K562 (cell line): ENCODE measurements at places on chromosomes 2 and 18. TPM values are rescaled to one million over a fixed set of nuclear protein-coding genes. Genes with fewer than 3 reads are reported as not detected.

TNFRSF11A gene
- 0.04 TPM in 2 replicates for total RNA-seq

DNA sequence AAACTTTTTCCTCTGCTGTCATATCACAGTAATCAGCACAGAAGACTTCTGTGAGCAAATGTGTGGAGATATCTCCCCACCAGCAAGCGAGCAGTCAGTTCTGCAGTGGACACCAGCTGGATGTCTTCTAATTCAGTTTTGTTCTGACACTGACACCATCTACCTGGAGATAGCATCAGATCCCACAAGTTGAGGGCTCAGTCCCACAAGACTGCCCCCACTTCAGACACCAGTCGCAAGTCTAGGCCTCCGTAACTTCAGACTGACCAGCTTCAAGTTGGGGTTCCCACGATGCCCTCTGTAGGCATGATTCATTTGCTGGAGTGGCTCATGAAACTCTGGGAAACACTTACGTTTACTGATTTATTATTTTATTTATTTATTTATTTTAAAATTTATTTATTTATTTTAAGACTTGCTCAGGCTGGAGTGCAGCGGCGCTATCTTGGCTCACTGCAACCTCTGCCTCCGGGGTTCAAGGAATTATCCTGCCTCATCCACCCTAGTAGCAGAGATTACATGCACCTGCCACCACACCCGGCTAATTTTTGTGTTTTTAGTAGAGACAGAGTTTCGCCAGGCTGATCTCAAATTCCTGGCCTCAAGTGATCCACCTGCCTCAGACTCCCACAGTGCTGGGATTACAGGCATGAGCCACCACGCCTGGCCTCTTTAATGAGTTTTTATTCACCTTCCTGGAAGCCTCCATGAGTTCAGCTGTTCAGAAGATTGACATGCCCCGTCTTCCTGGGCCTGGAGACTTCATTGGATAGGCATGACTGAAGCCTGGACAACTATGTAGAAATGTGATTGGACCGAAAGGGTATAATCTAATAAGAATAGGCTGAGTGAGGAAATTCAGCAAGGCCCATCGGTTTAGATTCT, 55.7 kb downstream of the PAPOLG start:
- no peak for DNase-seq
- peaks cover 10% of the 10 kb centered on the region for H3K27me3 ChIP-seq
- H3K4me1 ChIP-seq, result peaks cover 15% of the 10 kb centered on the region
- no peak overlapping the region for H3K4me3 ChIP-seq
- no peak overlapping the region for H3K27ac ChIP-seq

- H3K4me3 ChIP-seq, result no peak overlapping the region
- H3K36me3 ChIP-seq, result no peaks in the 10 kb centered on the region
- DNase-seq, result no peak
Measured at GRCh38 chr2:217790195-217790594, 212.6 kb downstream of the TNS1 start.

DNA sequence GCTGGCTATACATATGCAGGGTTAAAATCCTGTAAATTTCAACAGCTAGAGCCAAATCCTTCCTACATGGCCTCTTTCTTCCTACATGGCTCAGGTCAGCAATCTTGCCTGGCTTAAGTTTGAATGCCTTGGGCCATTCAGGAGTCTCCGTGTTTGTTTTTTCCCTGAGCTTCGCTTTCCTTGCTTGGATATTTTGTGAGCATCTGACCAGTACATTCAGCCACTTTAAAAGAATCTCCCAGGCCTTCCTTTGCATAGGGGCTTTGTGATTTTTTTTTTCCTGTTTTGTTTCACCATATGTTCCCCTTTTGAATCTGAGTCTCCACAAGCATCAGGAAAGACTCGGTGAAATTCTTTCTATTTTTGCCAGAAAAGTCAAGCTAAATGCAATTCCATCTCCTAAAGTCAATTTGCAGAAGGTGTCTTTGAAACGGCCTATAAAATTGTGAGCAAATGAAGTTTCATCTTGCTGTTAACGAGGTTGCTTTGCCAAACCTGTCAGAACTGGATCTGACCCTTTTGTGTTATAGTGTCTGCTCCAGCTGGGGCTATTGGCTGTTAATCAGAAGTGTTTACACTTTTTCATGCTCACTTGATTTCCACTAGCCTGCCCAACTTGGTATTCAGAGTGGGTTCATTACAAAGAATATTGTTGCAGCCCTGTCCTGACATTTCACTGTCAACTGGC, 256.9 kb downstream of the DCC start:
- DNase-seq, result no peak
- H3K4me1 ChIP-seq, result no peaks in the 10 kb centered on the region
- no peak overlapping the region for H3K27ac ChIP-seq
- no peaks in the 10 kb centered on the region for H3K36me3 ChIP-seq
- H3K4me3 ChIP-seq, result no peak overlapping the region
- no peaks in the 10 kb centered on the region for H3K27me3 ChIP-seq
